ENCODE measurements at places on chromosomes 1 and 21.

GRCh38 chr1:74505928-74506710, 6.3 kb downstream of the LRRC53 start:
- H3K27me3 ChIP-seq: no peaks in the 10 kb centered on the region
- no peak overlapping the region for H3K4me3 ChIP-seq
- no peaks in the 10 kb centered on the region for H3K4me1 ChIP-seq
- H3K36me3 ChIP-seq: no peaks in the 10 kb centered on the region
- no peak overlapping the region for H3K27ac ChIP-seq

GRCh38 chr1:86775395-86775794, 71.0 kb downstream of the SH3GLB1 start:
- H3K27me3 ChIP-seq: no peaks in the 10 kb centered on the region
- H3K4me1 ChIP-seq: peaks cover 8% of the 10 kb centered on the region
- no peak overlapping the region for H3K4me3 ChIP-seq
- no peak overlapping the region for H3K27ac ChIP-seq
- H3K36me3 ChIP-seq: no peaks in the 10 kb centered on the region
- DNase-seq: no peak

- H3K4me3 ChIP-seq: no peak overlapping the region
- DNase-seq: no peak
- peaks cover 12% of the 10 kb centered on the region for H3K27me3 ChIP-seq
- H3K36me3 ChIP-seq: no peaks in the 10 kb centered on the region
- peaks cover 12% of the 10 kb centered on the region for H3K4me1 ChIP-seq
- H3K27ac ChIP-seq: no peak overlapping the region
These were observed 6.6 kb upstream of the AZIN2 start for GRCh38 chr1:33074193-33074945.

DNA sequence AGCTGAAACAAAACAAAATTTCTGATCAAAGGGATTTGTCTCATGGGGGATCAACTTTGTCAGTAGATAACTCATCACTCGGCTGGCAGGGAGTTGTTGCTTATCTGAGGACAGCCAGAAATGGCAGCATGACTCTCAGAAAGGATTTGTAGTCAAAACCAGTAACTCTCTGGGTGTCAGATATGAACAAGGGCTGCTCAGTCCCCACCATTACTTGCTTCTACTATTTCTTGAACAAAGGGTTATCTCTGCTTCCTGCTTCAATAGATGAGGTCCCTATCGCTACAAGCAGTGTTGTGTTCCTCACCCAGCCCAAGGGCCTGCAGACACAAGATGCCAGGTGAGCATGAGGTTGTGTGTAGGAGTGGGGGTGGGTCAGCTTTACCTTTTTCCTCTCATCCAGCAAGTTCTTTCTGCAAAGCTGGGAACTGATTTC, 116.2 kb downstream of the PTBP2 start:
- no peak overlapping the region for H3K4me3 ChIP-seq
- H3K4me1 ChIP-seq: no peaks in the 10 kb centered on the region
- no peaks in the 10 kb centered on the region for H3K27me3 ChIP-seq
- H3K36me3 ChIP-seq: no peaks in the 10 kb centered on the region

- no peaks in the 10 kb centered on the region for H3K36me3 ChIP-seq
- no peak for DNase-seq
- H3K4me3 ChIP-seq: no peak overlapping the region
These were observed 70.3 kb downstream of the URB2 start for GRCh38 chr1:229696385-229696784.

GRCh38 chr1:150619576-150620509, 9.6 kb downstream of the ENSA start:
- DNase-seq: no peak
- no peaks in the 10 kb centered on the region for H3K27me3 ChIP-seq
- no peak overlapping the region for H3K4me3 ChIP-seq
- H3K27ac ChIP-seq: peak overlapping the region; percentile 31
- peaks cover 64% of the 10 kb centered on the region for H3K4me1 ChIP-seq
- peaks cover 68% of the 10 kb centered on the region for H3K36me3 ChIP-seq

DNA sequence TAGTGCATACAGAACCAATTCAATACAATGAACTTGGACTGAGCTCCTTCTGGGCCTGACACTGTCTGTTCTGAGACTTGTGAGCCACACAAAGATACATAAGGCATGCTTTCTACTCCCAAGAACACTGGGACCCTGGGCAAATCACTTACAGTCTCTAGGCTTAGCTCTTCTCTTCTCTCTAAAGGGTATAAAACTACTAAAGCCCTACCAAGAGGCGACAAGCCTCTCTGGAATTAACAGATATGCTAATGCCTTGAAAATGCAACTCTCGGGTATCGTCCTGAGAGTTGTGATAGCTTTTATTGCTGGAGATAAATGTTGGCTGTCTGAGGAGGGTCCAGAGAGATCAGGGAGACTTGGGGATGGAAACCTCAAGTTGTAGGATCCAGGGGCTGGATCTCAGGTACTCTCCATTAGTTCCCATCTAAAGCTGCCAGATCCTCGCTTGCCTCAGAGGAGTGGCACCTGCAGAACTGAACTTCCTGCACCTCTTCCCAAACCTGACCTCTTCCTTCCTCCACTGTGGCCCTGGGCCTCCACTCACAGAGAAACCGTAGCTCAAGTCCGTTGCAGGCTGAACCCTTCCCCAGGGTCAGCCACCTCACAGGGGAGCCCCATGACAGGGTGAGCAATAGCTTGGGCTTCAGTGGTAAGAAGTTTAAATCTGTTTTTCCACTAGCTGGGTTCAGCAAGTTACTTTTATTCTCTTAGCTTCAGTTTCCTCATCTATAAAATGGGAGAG, 11.5 kb upstream of the CFAP45 start:
- H3K27me3 ChIP-seq: no peaks in the 10 kb centered on the region
- peaks cover 27% of the 10 kb centered on the region for H3K36me3 ChIP-seq
- peak overlapping the region; percentile 63 for H3K4me3 ChIP-seq
- H3K27ac ChIP-seq: peak overlapping the region; percentile 97
